Stimulated activated CD8-positive, alpha-beta memory T cell treated with anti-CD3 and anti-CD28 coated beads, Interleukin-15, amount 100 ng/mL, for 1 hour (primary cell): ENCODE measurements at places on chromosomes 12 and 14.

- no peak for DNase-seq
Measured at GRCh38 chr14:61491876-61492434, 170.6 kb downstream of the PRKCH start.

DNA sequence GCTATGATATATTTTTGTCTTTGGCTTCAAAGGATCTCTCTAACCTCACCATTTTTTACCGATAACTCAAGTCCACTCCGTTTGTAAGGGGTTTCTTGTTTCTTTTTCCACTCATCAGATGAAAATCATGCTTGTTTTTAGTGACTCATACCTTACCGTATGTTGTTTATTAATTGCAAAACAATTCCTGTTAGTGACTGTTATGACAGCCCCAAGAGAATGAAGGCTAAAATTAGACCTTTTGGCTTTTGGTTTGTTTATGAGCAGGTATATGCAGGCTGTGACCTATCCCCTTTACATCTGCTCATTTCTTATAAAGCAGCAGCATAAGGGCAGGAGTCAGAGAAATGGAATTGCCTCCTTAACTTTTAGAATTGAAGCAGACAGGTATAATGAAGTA lies 319.8 kb downstream of the CEP128 start:
- DNase-seq, result no peak

DNA sequence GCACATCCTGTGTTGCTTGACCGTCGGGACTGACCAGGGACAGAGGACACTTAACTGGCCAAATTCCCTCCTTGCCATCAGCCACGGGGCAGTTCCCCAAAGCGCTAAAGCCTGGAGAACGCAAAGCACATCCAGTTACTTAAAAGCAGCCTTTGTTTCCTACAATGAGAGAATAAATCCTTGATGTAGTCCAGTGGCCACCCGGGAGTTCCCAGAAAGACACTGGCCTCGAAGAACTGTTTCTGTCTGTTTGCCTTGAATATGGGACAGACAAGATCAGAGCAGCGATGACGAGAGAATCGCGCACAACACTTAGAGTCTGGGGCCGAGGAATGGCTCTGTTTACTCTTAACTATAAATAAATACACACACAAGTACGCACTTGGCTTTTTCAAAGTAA lies 102.2 kb downstream of the TNFAIP2 start:
- no peak for DNase-seq

GRCh38 chr12:87651670-87652425 lies 377.4 kb downstream of the C12orf50 start:
- no peak for DNase-seq

GRCh38 chr14:104993808-104994591 lies 8.4 kb downstream of the CLBA1 start:
- DNase-seq, result no peak

- DNase-seq, result no peak
Measured at GRCh38 chr14:69314327-69314726, 54.4 kb downstream of the GALNT16 start.

DNA sequence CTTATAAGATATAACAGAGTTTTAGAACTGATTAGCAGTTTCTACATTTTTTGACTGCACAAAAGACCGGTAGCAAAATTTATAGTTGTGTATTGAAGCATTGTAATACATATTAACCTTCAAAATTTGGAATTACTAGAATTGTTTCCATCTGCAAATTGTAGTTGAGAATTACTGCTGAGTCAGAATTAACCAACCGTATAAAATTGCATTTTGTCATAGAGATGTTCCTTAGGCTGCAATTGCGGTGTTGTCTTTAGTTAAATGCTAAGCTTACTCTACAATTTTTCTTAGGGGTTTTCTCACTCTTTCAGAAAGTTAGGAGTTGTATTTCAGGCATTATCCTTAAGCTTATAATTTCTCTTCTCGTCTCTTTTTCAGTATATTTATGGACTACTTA lies 132.2 kb downstream of the PLEKHA5 start:
- DNase-seq, result no peak

- DNase-seq, result no peak
Measured at GRCh38 chr12:85733984-85734383, 102.2 kb downstream of the RASSF9 start.

DNA sequence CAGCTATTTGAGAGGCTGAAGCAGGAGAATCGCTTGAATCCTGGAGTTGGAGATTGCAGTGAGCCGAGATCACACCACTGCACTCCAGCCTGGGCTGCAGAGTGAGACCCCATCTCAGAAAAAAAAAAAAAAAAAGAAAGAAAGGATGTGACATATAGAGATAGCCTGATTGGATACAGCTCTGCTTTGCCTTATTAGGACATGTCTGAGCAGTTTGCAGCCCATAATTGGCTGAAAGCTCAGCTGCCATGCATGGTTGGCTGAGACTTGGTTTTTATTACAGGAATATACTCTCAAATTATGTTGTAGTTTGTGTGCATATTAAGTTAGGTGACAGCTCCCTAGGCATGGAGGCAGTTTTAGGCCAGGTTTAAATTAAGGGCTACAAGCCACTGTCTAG lies 6.3 kb downstream of the TIGAR start:
- no peak for DNase-seq

DNA sequence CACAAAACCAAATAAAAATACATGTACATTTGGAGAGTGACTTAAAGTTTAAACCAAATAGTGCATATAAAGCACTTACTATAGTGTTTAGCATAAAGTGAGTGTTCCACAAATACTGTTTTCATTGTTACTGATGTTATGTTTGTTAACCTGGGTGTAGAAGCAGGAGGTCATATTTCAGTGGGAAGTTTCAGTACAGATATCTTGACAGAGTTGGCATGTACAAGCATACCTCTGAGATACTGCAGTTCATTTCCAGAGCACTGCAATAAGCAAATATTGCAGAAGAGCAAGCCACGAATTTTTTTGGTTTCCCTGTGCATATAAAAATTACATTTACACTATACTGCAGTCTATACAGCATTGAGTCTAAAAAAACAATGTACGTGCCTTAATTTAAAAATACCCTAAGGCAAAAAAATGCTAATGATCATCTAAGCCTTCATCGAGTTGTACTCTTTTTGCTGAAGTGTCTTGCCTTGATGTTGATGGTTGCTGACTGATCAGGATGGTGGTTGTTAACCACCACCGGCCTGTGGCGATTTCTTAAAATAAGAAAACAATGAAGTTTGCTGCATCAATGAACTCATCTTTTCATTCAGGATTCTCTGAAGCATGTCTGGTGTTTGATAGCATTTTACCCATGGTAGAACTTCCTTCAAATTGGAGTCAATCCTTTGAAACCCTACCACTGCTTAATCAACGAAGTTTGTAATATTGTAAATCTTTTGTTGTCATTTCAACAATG lies 361.1 kb upstream of the RPL10L start:
- DNase-seq, result no peak

DNA sequence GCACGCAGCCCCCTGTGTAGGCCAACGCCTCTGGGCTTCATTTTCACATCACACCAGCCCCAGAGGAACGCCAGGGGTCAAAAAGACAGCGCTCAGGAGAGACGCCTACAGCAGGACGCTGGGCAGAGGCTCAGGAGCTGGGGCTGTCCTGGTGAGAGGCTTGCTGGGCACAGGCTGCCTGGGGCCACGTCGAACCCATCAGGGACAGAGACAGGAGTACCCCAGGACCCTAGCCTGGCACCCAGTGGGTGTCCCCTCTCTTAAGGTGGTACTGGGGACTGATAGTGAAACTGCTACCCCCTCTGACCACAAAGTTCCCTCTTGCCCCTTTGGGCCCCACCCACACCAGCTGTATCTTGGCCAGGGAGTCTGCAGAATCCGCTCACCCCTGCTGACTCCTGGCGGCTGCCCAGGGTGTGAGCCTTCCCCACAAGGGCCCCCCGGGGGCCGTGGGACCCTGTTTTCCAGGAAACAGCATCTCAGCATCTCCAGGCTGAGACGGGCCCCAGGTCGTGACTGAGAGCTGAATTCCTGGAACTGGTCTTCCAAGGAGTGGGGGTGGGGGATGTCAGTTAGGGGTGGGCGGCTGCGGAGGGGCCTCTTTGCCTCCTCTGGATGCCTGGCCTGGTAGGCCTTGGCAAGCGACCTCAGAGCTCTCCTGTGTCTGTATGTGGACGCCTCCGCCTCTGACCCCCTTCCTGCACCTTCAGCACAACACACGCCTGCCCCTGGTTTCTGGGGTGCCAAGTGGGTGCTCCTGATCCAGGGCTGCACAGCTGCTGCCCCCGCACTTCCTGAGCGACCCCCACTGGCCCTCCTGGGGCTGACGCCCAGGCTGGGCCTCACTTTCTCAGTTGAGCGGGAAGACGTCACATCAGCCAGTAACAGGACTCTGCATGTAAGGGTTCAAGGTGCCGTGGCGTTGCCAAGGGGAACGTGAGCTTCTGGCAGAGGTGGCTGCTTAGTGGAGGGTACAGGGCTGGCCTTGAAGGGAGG lies 321.9 kb upstream of the RTL1 start:
- DNase-seq, result no peak

- DNase-seq, result no peak
Measured at GRCh38 chr14:78823035-78823434, 652.9 kb downstream of the NRXN3 start.

- DNase-seq, result no peak
Measured at GRCh38 chr12:55495490-55495889, 3.3 kb downstream of the OR6C68 start.

- no peak for DNase-seq
Measured at GRCh38 chr12:127582074-127582473, 684.9 kb upstream of the TMEM132C start.

DNA sequence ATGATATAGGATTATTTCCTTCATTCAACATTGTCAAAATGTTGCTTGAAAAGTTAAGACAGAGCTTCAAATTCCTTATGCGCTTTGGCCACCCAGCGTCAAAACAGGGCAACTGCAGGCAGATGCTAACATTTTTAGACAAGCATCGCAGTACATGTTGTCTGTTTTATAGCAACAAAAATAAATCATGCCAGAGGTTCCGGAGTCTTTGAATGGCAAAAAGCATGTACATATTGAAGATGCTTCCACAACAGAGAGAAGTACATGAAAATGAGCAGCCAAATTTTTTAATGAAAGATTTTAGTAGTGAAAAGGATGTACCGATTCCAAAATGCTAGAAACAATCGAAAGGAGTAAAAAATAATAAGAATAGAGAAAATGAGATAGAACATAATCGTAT lies 49.8 kb upstream of the USP15 start:
- no peak for DNase-seq

DNA sequence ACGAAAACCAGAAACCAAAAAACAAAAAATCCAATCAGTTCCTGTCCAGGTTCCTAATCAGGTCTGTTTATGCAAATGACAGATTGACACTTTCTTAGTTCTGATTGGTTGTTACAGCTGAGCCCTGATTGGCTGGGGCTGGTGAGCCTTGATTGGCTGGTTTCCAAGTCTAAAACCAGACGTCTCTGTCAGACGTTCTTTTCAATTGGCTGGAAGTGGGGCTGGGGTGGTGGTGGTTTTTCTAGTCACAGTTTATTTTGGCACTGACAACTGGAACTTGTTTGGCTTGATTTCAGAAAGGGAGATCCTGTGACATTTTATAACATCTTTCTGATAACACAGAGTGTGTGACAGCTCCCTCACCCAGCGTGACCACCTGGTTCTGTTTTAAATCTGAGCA lies 36.1 kb upstream of the PRICKLE1 start:
- DNase-seq, result no peak

- no peak for DNase-seq
Measured at GRCh38 chr14:101623685-101624444, 62.6 kb downstream of the DIO3 start.

DNA sequence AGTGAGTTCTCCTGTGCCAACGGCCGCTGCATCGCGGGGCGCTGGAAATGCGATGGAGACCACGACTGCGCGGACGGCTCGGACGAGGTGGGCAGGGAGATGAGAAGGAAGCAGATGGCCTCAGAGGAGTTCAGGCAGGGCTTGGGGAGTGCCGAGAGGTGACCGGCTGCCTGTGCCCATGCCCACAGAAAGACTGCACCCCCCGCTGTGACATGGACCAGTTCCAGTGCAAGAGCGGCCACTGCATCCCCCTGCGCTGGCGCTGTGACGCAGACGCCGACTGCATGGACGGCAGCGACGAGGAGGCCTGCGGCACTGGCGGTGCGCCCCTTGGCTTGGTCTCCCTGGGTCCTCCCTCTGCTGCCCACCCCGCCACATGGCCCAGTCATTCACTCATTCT lies 13.4 kb upstream of the NXPH4 start:
- no peak for DNase-seq

- no peak for DNase-seq
Measured at GRCh38 chr14:46417066-46417465, 234.5 kb downstream of the RPL10L start.

DNA sequence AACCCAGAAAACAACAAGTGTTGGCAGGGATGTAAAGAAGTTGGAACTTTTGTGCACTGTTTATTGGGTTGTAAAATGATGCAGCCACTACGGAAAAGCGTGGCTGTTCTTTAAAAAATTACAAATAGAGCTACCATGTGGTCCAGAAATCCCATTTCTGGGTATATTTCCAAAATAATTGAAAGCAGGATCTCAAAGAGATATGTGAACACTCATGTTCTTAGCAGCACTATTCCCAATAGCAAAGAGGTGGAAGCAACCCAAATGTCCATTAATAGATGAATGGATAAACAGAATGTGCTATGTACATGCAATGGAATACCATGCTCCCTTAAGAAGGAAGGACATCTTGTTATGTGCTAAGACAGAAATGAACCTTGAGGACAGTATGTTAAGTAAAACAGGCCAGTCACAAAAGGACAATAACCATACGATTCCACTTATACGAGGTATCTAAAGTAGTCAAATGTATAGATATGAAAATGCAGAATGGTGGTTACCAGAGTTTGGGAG lies 249.5 kb downstream of the PHLDA1 start:
- no peak for DNase-seq

- no peak for DNase-seq
Measured at GRCh38 chr12:131834798-131835615, 6.8 kb downstream of the MMP17 start.

- no peak for DNase-seq
Measured at GRCh38 chr12:110739894-110740293, 2.8 kb downstream of the PPP1CC start.

DNA sequence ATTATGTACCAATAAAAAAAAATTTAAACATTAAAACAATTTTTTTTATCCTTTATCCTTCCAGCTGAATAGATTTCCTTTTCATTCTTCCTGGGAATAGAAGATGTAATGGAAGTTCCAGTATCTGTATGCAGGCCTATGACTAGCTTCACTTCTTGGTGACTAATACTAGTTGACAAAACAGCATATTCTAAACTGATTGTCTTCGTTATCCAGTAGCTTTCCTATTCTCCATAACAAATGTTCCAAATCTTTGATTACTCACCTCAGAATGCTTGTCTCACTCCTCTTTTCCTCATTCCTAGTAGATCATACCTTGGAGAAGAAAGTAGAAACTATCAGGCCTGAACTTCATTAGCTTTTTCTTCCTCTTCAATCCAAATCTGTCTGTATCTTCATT lies 70.7 kb downstream of the PLEKHA5 start:
- DNase-seq, result no peak

GRCh38 chr12:56520506-56520905 lies 1.1 kb upstream of the RBMS2 start:
- DNase-seq, result no peak

- no peak for DNase-seq
Measured at GRCh38 chr14:24566318-24566717, 9.7 kb downstream of the CTSG start.
